NCI-H2081 treated with DMSO at 0.1 percent for 48 hours (cell line): ENCODE measurements at places on chromosomes 12 and 14.

DNA sequence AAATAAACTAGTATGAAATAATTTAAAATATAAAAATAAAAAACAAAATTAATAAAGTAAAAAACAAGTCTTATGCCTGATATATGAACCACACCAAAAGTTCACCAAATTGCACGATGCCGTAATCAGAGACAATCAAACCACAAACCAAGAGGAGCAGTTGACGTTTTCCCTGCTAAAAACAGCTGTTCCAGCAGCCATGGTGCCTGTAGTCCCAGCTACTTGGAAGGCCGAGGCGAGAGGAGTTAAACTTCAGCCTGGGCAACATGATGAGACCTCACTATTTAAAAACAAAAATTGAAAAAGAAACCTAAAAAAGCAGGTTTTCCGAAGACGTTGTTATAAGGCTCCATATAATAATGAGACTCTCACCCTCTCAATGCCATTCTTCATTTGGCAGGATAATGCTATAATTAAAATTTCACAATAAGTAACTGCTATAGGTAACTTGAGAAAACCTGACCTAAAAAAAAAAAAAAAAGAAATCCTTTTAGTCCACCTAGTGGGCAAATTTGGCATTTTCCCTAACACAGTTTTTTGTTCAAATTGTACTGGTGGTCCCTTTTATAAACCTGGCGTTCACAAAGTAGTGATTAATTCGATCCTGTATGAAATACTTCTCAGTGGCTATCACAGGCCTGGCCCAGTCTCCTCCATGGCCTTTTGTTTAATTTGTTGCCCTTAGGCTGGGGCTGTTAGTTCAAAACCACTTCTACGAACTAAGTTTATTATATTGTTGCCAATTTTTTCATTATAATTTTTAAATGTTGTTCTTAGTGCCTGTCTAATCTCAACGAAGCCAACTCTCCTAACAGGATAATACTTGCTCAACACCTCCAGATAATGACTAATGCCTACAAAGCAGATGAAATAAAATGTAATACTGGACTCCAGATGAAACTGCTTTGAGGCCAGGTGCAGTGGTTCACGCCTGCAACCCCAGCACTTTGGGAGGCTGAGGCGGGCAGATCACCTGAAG is 62.1 kb downstream of the TNFAIP2 start:
- DNase-seq: no peak

GRCh38 chr12:30047516-30048254 is 263.9 kb upstream of the TMTC1 start:
- no peak for DNase-seq

DNA sequence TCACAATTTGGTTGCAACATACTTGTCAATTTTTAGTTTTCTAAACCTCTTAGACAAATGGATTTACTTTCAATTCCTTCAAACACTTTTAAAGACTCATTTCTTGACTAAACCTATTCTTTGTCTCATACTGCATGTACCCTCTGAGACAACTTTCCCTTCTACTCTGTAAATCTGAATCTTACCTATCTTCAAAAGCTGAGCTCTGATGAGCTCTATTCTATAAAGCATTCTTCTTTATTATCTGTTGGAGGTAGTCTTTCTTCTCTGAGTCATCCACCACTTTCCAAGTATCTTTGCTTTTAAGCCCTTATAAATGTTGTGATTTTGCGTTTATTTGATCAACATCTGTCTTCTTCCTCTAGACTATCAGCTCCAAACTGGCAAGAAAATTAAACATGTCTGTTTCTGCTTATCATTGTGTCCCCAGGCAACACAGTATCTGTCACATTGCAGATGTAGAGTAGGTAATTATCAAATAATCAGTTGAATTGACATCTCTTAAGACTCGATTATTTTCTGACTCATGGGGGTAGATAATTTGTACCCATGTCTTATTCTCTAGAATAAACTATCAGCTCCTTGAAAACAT is 265.6 kb upstream of the FAR2 start:
- no peak for DNase-seq

GRCh38 chr12:8912914-8913313 is 1.4 kb upstream of the PHC1 start:
- DNase-seq: no peak
